HS-27A (cell line): ENCODE measurements at places on chromosomes 5 and 9.

GRCh38 chr5:3029396-3029795 lies 277.9 kb upstream of the IRX2 start:
- no peak for DNase-seq

- no peak for DNase-seq
These were observed 54.4 kb upstream of the JMY start for GRCh38 chr5:79181419-79182022.

GRCh38 chr9:137055385-137056364 lies 1.8 kb upstream of the ENTPD2 start:
- DNase-seq: no peak

- DNase-seq: no peak
These were observed 288.9 kb upstream of the CDH18 start for GRCh38 chr5:20276959-20277263.

DNA sequence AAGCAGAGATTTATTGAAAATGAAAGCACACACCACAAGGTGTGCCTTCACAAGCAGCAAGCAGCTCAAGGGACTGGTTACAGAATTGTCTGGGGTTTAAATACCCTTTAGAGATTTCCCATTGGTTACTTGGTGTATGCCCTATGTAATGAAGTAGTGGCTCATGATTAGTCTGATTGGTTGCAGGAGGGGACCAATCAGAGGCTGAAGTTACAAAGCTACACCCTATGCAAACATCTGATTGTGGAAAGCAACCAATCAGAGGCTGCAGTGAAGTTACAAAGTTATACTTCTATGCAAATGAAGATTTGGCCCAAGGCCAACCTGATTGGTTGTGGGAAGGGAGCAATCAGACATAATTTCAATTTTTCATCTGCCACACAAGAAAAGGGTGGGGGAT lies 119.9 kb downstream of the C9orf152 start:
- no peak for DNase-seq

GRCh38 chr5:16659536-16659935 lies 42.7 kb upstream of the RETREG1 start:
- DNase-seq: no peak

- DNase-seq: no peak
These were observed 86.0 kb downstream of the ANKRD33B start for GRCh38 chr5:10649666-10650380.

DNA sequence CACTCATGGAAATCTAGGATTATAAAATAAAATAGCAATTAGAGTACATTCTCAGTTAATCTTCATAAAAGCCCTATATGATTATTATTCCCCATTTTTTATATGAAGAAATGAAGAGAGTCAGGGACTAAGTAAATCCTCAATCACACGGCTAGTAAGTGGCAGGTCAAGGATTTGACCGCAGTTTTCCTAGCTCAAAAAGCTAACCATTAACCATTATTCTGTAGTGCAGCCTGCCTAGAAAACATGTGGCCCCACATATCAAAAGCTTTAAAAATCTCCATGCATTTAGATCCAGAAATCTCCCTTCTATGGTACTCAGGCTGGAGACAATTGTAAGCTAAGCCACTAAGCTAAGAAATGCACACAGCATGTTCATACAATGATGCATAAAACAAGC lies 21.4 kb downstream of the EPB41L4A start:
- DNase-seq: no peak
